Subcutaneous adipose tissue (tissue), 4 donors: ENCODE measurements at places on chromosomes 7 and 10. TPM values are rescaled to one million over a fixed set of nuclear protein-coding genes. Genes with fewer than 3 reads are reported as not detected.

TLX1 gene
- not detected for total RNA-seq

PNLIPRP1 gene
- total RNA-seq: not detected

GRB10 gene
- 97.8 TPM for total RNA-seq

TRIM4 gene
- 33.5 TPM for total RNA-seq

CROT gene
- total RNA-seq: 18.1 TPM

ATOH7 gene
- not detected for total RNA-seq

AOC1 gene
- total RNA-seq: 0.33 TPM

LRMDA gene
- total RNA-seq: 92.1 TPM

NUDT13 gene
- 2.1 TPM for total RNA-seq

EFCAB10 gene
- not detected for total RNA-seq

AKR1D1 gene
- total RNA-seq: 0.34 TPM

C10orf95 gene
- total RNA-seq: not detected

FAM180A gene
- 6.2 TPM for total RNA-seq

GLI3 gene
- 16.8 TPM for total RNA-seq

GPNMB gene
- 803 TPM for total RNA-seq

LRRC27 gene
- 7.7 TPM for total RNA-seq

MYH16 gene
- not detected for total RNA-seq

PYROXD2 gene
- 18.9 TPM for total RNA-seq

ZNF804B gene
- total RNA-seq: not detected

WASHC2C gene
- 50.0 TPM for total RNA-seq

GPER1 gene
- total RNA-seq: 4.2 TPM

MALRD1 gene
- total RNA-seq: 2.6 TPM

NPFFR1 gene
- not detected for total RNA-seq

SSC4D gene
- 11.1 TPM for total RNA-seq

DGKB gene
- not detected for total RNA-seq

TRPV6 gene
- not detected for total RNA-seq

NAMPT gene
- total RNA-seq: 118 TPM

PRRT4 gene
- 0.65 TPM for total RNA-seq

LIPA gene
- 77.2 TPM for total RNA-seq

A1CF gene
- total RNA-seq: not detected

NCF1 gene
- total RNA-seq: 2.9 TPM

CYP2C19 gene
- total RNA-seq: not detected

EIF5AL1 gene
- not detected for total RNA-seq

FRMPD2 gene
- not detected for total RNA-seq

SLC13A1 gene
- not detected for total RNA-seq

NOS3 gene
- 11.3 TPM for total RNA-seq

TBATA gene
- total RNA-seq: not detected

ABCC2 gene
- total RNA-seq: 4.2 TPM

EVX1 gene
- not detected for total RNA-seq

DENND2A gene
- 10.4 TPM for total RNA-seq

SPDYE16 gene
- not detected for total RNA-seq

ACHE gene
- total RNA-seq: not detected

METTL2B gene
- 19.8 TPM for total RNA-seq

SORCS3 gene
- not detected for total RNA-seq

SEMA3D gene
- 2.1 TPM for total RNA-seq

CCDC172 gene
- total RNA-seq: not detected

CCL26 gene
- total RNA-seq: 1.5 TPM

SOSTDC1 gene
- total RNA-seq: not detected

MCU gene
- total RNA-seq: 18.1 TPM

PRLHR gene
- not detected for total RNA-seq

FUOM gene
- 26.2 TPM for total RNA-seq

INSYN2A gene
- not detected for total RNA-seq
